HTR-8/SVneo (cell line): ENCODE measurements at places on chromosomes 11 and 22.

DNA sequence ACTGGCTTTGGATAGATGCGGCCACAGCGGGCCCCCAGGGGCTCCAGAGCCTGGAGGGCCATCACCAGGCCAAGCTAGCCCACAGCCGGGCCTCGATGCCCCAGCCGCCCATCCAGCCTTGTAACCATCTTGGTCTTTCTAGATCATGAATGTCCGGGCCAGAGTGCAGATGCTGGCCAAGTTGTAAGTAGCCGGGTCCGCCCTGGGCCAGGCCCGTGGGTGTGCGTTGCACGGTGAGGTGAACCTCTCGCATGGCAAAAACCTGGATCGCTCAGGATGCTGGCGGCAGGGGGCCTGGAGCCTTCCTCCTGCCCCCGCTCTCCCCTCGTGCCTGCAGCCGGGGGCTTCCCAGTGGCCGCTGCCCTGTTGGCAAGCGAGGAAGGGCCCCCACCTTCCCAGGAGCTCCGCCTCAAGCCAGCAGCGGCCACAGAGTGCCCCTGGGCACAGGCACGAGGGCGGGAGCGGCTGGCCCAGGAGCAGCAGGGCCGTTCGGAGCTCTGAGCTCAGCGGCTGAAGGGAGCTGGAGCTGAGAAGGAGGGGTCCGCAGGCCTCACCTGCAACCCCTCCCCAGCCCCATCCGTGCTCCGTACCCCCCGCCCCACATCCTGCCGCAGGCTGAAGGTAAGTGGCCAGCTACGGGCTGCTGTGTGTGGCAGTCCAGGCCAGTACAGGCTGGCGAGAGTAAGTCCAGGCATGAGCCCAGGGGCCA is 10.9 kb upstream of the MRPL23 start:
- no peak for DNase-seq

DNA sequence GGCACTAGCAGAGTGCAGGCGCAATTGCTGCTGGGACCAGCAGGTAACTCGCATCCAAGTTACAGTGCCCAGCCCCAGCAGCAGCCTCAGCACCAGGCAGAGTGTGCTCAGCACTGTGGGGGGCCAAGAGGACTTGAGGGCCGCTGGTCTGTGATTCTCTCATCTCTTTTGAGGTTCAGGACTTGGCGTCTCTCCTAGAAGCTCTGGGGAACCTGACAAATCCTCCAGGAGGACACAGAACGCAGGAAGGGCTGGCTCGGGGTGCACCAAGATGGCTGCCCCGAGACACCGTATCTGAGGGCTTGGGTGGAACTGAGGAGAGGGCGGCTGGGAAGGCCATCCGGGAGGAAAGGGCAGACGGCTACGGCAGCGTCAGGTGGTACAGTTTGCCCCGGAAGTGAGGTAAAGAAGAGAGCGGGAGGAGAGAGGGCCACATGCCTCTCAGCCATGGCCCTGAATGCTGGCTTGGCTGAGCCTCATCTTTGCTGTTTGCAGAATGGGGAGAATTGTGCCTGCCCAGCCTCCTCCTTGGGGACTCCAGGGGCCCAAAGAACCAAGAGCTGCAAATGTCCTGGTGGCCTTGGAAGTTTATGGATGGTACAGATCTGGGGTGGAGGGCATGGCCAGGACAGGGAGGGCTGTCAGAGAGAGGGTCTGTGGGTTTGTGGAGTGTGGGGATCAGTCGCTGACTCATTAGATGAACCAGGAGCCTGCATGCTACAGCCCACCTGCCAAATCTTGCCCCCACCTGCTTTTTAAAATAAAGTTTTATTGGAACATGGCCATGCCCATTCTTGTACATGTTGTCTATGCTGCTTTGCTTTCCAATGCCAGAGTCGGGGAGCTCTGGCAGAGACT is 78.0 kb downstream of the MYEOV start:
- no peak for DNase-seq

- no peak for DNase-seq
Observed at GRCh38 chr11:108961095-108961494, 296.2 kb downstream of the DDX10 start.

- DNase-seq: no peak
Observed at GRCh38 chr22:38289583-38290082, 16.8 kb upstream of the TMEM184B start.

DNA sequence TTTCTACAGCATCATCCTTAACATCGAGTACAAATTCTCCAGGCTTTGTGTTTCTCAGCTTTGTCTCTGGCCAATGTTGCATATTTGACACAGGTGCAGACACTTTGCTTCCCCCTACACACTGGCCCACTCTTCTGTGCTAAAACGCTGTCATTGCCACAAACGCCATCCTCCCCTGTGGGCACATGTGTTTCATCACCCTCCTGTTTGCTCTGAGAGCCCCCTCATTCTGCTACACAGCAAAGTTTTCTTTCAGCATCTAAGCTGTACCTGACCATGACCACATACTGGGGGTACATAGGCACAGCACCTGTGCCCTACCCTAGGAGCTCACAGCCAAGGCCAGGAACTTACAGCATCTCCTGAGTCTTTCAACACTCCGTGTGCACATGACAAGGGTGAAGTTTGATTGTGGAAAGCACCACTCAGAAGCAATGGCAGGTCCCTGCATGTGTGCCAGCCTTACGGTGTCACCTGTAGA is 7.9 kb upstream of the IGLL5 start:
- no peak for DNase-seq
